ENCODE measurements at places on chromosomes 1 and 21.

GRCh38 chr1:34779526-34779925 lies 1.5 kb upstream of the GJB3 start:
- DNase-seq = no peak

- no peak for DNase-seq
Measured at GRCh38 chr1:13830616-13831280, 130.8 kb downstream of the PRDM2 start.

DNA sequence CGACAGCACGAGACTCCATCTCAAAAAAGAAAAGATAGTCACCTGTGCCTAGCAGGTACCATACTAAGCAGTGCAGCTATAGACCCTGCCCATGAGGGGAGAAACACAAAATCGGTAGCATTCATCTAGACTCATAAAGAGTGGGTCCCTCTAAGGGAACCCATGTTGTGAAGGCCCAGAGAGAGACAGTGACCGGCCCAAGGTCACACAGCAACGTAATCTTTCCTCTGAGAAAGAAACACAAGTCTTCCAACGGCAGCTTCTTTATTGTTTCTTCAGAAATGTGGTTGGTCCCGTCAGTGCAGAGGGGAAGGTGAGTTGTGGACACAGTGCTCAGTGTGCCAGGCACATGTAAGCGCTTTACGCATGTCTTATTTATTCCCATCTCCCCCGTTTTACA lies 198.6 kb upstream of the TMEM51 start:
- no peak for DNase-seq

- DNase-seq = no peak
Measured at GRCh38 chr1:214550013-214550856, 1.2 kb downstream of the PTPN14 start.
